ENCODE measurements at places on chromosomes 5 and 9.

GRCh38 chr9:70094747-70095146, 51.1 kb downstream of the MAMDC2 start:
- H3K36me3 ChIP-seq: no peaks in the 10 kb centered on the region
- H3K4me1 ChIP-seq: peaks cover 8% of the 10 kb centered on the region
- H3K27me3 ChIP-seq: no peaks in the 10 kb centered on the region
- H3K27ac ChIP-seq: no peak overlapping the region

DNA sequence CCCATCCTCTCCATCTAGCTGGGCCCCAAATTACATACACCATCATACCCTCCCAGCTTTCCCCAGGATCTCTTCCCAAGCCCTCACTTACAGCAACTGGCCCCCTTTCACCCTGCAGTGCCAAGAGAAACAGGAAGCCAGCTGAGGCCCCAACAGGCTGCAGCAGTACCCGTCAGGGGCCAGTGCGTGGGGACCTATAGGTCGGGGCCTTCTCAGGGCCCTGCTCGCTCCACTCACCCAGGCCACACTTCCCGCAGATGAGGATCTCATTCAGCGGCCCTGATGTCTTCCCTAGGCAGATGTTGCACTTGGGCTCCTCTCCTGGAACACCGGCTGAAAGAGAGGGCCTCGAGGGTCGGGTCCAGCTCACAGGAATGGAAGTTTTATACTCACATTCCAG, 6.8 kb downstream of the PHF19 start:
- DNase-seq: no peak
- peaks cover 26% of the 10 kb centered on the region for H3K4me1 ChIP-seq
- peaks cover 93% of the 10 kb centered on the region for H3K36me3 ChIP-seq

DNA sequence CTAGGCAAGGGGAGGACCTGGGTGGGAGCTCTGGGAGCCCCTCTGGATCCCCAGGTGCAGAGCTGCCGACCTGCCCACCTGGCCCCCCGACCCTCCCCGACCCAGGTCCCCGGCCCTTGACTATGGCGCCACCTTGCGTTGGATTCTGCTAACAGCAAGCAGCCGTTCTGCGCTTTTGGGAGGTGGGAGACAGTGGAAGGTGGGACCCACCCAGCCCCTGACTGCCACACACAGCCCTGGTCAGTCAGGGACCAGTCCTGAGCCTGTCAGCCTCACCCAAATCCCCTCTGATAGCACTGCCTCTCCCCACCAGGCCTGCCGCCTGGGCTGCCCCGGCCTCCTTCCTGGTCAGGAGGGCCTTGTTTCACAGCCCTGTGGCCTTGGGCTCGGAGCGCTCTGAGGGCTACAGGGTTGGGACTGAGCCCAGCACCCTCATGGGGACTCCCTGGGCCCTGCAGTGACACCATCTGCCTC, 77.9 kb downstream of the HMCN2 start:
- no peaks in the 10 kb centered on the region for H3K4me1 ChIP-seq
- no peak for DNase-seq
- no peak overlapping the region for H3K4me3 ChIP-seq
- no peak overlapping the region for H3K27ac ChIP-seq
- no peaks in the 10 kb centered on the region for H3K36me3 ChIP-seq

- no peaks in the 10 kb centered on the region for H3K4me1 ChIP-seq
- H3K27me3 ChIP-seq: no peaks in the 10 kb centered on the region
- no peak for DNase-seq
Observed at GRCh38 chr5:134423376-134423775, 11.7 kb upstream of the CDKN2AIPNL start.

- no peaks in the 10 kb centered on the region for H3K27me3 ChIP-seq
- H3K4me1 ChIP-seq: no peaks in the 10 kb centered on the region
- no peak for DNase-seq
- H3K27ac ChIP-seq: no peak within 1 kb of the TSS
- no peak within 1 kb of the TSS for H3K4me3 ChIP-seq
Observed at GRCh38 chr9:19033015-19033414, at the start of gene SAXO1. Gene SAXO1, minus strand, starts transcription at chr9:19033209. Its CDS starts 301 bp downstream, at chr9:19032908.

- no peaks in the 10 kb centered on the region for H3K36me3 ChIP-seq
- H3K4me1 ChIP-seq: peaks cover 9% of the 10 kb centered on the region
- no peak overlapping the region for H3K4me3 ChIP-seq
- no peak overlapping the region for H3K27ac ChIP-seq
- DNase-seq: no peak
Observed at GRCh38 chr5:91182763-91183162, 200.4 kb downstream of the ARRDC3 start.
